ENCODE measurements at places on chromosomes 1 and 21.

DNA sequence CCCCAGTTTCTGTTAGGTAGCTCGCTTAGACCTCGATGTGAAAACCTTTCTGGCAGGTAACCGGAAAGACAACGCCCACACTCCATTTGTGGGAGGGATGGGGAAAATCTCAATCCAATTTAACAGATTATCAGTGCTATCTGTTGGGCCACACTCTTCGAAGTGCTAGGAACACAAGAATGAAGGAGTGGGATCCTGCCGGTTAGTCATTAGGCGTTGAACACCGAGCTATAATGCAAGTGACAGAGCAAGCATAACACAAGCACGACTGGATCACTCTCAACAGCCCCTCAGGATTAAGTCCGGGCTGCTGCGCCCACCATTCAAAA is 531 bp downstream of the SNIP1 start:
- DNase-seq, result no peak

- DNase-seq, result no peak
Observed at GRCh38 chr1:154241703-154242351, 21.1 kb downstream of the UBAP2L start.

GRCh38 chr1:78054559-78054958 is 8.8 kb downstream of the GIPC2 start:
- DNase-seq, result no peak

DNA sequence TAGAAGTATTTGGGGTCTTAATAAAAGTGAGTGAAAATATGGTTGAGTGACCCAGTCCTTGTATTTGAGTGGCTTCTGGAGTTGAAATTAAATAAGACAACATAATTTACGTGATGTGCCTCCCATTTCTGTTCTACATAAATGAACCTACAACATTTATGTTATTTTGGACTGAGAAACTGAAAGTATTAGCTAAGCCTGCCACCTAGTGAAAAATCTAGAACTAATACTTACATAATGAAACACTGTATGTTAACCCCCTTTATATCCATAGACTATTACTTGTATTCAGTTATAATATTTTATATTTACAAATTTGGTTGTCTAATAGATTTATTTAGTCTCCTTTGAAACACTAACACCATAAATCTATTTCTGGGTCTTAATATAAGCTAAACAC is 298.9 kb downstream of the KCNT2 start:
- no peak for DNase-seq

DNA sequence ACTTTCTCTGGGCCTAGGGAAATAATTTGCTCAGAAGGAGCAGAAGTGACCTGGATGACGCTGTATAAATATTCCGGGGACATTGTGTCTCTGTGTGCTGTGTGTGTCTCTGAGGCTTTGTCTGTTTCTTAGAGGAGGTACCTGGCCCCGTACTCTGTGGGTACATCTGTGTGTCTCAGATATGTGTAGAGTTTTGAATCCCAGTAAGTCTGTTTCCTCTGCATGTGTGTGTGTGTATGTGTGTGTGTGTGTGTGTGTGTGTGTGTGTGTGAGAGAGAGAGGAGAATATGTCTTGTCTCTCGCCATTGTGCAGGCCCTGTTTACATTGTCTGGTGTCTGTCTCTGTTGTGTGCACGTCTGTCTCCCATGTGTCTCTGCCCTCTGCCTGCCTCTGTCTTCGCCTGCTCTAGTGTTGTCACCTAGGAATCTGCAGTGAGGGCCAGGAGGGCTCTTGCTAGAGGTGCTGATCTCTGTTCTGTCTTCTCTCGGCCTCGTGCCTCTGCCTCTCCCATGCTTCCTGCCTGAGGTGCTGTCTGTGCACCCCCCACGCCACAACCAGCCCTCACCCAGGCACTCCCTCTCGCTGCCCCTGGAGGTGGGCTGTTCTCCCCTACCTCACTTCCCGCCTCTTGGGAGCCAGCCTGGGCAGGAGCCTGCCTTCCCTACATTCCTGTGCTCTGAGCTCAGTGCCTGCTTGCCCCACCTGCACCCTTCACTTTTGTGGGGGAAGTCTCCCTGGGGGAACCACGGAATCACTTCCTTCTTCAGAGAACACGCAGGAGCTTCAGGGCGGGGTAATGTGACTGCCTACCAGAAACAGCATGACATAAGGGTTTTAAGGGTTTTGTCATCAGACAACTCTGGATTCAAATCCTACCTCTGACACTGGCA is 5.9 kb downstream of the MAP7D1 start:
- no peak for DNase-seq

DNA sequence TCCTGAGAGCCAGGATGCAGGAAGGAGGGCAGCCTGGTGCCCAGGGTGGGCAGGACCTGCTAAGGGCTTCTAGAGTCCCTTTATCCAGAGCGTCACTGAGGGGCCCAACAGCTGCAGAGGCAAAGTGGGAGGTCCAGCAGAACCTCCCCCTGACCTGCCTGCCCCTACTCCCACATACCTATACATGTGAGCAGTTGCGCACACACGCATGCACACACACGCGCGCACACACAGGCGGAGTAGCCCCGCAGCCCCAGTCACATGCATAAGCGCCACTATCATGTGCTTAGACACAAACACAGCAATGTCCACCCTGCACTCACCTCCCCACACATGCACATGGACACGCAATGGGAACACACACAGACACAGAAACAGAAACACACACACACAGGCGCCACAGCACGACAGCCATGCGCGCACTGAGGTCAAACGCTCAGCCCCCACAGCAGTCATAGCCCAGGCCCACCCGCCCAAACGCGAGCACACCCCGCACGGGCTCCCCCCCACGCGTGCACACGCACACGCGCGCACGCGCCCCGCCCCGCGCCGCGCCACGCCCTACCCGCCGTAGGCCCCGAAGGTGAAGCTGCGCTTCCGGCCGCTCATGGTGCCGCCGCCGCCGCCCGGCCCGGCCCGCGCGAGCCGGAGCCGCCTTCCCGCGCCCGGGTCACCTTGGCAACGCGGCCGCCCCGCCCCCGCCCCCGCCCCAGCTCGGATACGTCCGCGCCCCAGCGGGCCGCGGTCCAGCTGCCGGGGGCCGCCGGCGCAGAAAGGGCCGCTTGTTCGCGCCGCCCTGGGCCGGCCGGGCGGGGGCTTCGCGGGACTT is 17.7 kb downstream of the RAP1GAP start:
- no peak for DNase-seq

DNA sequence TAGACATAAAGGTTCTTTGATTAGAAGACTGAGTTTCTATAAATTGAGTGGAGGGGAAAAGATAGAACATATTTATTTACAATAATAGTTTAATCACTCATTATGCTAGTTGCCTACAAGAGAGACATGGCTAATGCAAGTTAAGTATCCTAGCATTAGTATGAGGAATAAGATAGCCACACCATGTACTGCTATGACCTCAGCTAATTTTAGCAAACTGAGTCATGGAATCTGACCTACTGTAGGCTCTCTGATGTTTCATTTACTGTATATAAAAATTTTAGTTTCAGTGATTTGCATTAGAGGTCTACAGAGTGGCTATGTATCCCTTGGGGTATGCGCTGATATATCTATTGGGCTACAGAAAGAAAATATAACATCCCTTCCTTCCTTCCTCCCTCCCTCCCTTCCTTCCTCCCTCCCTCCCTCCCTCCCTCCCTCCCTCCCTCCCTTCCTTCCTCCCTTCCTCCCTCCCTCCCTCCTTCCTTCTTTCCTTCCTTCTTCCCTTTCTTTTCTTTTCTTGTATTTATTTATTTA is 5.8 kb downstream of the AGL start:
- no peak for DNase-seq

DNA sequence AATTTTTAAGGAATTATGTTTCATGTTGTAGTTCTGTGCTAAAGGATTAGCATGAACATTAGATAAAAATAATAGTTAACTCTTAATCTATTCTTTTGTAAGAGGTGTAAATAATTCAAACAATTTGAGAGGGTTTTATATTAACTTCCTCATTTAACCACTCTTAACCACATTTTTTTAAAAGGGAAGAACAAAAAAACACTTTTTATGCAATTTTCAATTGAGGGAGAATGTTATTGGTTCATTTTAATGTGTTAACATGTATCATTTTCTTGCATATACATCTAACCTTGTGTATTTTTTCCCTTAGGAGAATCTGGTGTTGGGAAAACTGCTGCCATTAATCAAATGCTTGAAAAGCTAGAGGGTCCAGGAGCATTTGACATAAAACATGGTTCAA is 169.0 kb downstream of the LBR start:
- DNase-seq, result no peak

GRCh38 chr1:168614235-168614634 is 37.8 kb downstream of the XCL1 start:
- DNase-seq, result no peak

DNA sequence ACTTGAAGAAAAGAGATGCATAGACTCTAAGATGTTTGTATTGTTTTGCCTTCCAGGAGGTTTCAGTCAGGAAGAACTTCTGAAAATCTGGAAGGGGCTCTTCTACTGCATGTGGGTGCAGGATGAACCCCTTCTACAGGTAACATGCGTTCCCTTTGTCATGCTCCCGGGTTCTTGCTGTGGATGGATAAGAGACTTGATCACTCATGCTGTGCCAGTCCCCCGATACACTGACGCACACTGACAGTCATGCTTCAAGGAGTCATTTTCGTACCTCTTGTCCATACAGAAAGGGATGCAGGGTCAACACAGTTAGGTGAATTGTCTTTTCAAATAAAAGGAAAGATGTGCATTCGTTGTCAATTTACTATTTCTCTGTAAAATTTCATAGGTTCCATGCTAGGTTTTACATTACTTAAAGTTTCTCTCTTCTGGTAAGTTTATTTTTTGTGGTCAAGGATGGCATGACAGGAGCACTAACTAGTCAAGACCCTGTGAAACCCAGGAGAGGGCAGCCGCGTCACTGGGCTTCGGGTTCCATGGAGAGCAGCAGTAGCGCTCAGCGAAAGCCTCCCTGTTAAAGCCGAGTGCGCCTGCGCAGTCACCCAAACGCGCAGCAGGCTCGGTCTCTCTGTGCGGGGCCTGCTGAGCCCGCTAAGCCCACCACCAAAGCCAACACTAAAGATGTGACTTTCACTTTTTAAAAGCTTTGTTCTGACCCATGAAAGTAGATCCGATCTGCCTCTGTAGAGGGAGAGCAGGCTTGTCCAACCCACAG is 10.7 kb downstream of the RRP1B start:
- no peak for DNase-seq

GRCh38 chr1:45329445-45329844 is 2.8 kb downstream of the HPDL start:
- DNase-seq, result no peak

DNA sequence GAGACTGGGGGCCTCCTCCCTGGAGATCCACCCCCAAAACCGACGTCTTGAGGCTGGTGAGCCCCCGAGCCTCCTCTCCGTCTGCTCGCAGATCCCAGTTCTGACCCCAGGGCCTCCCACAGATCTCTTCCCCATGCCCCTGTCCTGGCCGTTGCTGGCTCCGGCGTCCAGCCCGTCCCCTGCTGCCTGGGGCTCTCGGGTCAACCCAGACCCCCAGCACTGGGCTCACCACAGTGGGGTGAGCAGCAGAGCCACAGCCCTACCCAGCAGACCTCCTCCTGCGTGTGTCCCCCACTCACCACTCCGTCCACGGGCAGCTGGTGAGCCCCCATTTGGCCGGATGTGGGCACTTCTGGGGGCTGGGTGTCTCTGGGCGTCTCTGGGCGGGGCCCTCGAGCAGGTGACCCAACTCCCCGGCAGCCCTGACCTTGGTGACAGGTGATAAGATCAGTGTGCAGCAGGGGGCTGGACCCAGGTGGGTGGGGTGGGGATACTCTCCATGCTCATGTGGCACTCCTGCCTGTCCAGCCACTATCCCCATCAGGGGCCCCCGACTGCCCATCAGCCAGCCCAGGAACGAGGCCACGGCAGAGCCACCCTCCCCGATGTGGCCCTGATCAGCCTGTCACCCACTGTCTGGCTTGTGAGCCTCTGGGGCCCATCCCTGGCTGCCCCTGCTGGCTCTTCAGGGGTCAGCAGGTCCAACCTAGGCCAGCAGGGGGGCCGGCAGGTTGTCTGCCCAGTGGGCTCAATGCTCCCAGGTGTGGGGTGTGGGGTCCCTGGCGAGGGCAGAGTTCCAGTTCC is 709 bp downstream of the TNFRSF14 start:
- DNase-seq, result no peak

DNA sequence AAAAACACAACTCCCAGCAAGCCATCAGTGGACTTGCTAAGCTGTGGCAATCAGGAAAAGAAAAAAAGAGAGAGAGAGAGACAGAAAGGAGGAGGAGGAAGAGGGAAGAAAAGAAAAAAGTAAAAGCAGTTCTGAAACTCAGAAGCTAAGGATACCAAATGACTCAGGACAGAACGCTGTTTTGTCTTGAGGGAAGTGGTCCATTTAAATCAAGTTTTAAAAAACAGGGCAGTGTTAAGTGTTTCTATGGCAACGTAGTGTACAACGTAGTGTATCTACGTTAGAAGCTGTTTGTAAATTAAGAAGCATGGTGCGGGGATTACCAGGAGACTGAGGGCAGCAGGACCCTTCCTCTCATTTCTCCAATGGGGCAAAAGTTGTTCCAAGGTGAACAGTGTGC is 5.8 kb downstream of the ADORA3 start:
- DNase-seq, result no peak

DNA sequence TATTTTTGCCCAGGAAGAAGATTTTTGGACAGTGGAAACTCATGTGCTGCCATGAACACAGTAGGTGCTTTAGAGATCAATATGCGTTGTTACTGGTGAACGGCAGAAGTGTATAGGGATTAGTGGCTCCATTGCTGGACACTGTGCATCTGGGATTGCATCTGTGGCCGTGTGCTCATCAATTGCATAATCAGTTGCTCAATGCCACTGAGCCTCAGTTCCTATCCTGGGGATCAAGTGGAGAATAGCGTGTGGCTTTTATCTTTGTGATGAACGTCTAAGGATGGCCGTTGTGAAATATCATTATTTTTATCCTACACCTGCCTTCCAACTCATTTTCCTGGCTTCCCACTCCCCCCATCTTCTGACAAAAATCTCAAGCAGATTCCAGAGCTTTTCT is 5.4 kb downstream of the TNN start:
- no peak for DNase-seq

GRCh38 chr1:225879521-225880221 is 2.5 kb downstream of the TMEM63A start:
- no peak for DNase-seq
